ENCODE measurements at places on chromosomes 4 and X.

GRCh38 chr4:150960818-150961217 lies 54.3 kb downstream of the LRBA start:
- DNase-seq = no peak

GRCh38 chr4:3302173-3302785 lies 9.5 kb downstream of the RGS12 start:
- DNase-seq = peak; percentile 49

DNA sequence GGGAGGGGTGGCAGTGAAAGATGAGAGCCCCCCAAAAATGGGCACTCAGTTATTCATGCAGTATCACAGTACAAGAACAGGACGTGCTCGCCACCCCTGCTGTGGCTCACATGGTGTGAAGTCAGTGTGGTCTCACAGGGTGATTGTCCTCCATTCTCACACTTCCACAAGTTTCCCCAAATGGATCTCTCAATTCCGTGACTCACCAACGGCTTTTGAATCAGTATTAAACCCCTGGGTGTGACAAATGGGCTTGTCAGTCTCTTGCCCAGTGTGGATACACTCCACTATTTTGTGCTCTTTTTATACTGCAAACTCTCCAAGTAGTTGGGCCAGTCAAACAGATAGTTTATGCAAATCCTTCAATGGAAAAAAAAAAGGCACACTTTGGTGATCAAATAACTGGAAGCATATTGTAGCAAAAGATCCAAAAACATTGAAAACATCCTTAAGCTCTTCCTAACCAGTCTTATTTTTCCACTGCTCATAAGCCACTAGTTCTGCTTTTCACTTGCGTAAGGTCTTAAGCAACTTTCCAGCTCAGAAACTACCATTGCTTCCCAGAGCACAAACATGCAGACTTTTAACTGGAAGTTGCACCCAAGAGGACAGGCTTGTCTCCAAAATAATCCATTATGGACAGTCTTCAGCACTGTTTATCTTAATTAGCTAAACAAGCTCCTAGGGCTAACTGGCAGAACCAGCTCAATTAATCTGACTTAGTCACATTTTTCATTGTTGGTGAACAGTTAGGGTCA lies 365.7 kb downstream of the PPP3CA start:
- DNase-seq = no peak

- DNase-seq = no peak
These were observed 156.3 kb downstream of the CBR4 start for GRCh38 chr4:168853770-168854169.

DNA sequence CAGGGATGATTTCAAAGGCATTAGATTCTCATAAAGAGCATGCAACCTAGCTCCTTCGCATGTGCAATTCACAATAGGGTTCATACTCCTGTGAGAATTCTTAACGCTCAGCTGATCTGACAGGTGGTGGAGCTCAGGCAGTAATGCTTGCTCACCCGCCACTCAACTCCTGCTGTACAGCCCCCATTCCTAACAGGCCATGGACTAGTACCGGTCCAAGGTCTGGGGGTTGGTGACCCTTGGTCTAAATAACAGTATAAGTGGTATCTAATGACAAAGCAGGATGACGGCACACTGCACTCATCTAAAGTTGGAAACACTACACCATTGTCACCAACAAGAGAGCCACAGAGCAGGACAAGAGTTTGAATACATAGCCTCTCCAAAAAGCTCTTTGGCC lies 28.5 kb downstream of the ADGRA3 start:
- no peak for DNase-seq

DNA sequence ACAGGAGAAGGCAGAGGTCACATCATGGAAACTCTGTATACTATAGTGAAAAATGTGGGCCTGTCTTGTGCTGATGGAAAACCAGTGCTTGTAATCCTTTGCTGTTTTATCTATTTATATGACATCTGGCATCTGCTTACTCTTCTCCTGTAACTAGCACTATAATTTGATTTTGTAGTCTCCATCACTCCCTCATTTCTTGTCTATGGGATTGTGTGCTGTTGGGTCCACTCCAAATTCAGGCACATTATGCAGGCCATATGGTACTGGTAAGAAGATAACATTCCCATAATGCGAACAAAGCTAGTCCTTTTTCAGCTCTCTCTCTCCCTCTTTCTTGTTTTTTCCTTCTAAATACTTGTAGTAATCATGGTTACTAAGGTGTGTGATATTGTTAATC lies 581.2 kb upstream of the IGFBP7 start:
- no peak for DNase-seq

DNA sequence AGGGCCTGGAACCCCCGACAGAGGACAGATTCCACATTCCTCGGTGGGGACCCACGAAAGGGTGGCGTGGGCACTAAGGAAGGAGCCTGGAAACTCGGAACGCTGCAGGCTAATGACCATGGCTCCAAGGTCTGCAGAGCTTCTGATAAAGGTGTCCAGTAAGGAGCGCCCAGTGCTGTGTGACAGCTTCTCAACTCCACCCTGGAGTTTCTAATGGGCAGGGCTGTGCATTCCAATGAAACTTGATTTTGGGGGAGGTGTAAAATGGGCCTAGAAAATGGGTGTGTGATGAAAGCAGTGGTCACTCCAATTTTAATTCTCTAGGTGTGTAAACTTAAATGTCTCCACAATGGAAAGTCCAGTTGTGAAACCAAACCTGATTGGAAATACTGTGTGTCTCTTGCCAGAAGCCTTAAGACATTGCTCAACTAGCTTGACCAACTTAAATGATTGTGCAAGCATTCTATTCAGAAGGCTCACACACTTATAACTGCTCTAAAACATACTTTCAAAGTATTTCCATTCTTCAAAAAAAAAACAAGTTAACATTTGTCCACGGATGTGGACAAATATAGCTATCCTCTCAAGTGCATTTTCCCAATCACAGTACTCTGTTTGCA lies 52.1 kb downstream of the XAGE2 start:
- DNase-seq = no peak

DNA sequence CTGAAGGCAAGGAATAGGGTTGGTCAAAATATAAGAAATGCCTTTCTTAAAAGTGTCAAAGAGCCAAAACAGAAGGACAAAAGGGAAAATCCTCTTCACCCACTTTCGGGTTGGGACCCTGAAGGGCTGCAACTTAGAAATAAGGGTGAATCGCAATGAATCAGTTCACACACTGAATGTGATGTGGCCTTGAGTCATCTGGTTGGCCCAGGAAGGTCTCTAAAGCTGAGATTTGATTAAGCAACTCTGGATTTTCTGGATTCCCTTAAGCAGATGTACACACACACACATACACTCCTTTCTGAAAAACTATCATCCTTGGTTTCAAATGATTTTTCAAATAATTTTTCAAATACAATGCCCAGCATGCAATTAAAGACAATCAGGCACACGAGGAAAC lies 13.1 kb downstream of the TAB3 start:
- DNase-seq = no peak

DNA sequence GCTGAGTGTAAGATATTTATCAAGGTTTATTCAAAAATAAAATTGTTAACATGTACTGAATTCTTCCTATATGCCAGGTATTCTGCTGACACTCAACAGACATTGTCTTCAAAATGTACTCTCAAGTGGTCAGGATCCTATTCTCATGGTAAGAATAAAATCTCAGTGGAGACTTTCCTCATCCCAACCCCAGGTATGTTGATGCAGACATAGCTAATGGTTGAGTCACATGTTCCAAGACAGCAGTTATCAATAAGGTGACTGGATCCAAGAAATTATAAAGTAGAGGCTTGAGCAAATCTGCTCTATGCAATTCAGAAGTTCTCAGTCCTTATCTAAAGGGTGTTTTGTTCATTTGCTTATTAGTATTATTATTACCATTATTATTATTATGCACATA lies 115.2 kb upstream of the GABRA2 start:
- no peak for DNase-seq

GRCh38 chr4:38675146-38676121 lies 11.4 kb downstream of the KLF3 start:
- DNase-seq = peak; percentile 71

DNA sequence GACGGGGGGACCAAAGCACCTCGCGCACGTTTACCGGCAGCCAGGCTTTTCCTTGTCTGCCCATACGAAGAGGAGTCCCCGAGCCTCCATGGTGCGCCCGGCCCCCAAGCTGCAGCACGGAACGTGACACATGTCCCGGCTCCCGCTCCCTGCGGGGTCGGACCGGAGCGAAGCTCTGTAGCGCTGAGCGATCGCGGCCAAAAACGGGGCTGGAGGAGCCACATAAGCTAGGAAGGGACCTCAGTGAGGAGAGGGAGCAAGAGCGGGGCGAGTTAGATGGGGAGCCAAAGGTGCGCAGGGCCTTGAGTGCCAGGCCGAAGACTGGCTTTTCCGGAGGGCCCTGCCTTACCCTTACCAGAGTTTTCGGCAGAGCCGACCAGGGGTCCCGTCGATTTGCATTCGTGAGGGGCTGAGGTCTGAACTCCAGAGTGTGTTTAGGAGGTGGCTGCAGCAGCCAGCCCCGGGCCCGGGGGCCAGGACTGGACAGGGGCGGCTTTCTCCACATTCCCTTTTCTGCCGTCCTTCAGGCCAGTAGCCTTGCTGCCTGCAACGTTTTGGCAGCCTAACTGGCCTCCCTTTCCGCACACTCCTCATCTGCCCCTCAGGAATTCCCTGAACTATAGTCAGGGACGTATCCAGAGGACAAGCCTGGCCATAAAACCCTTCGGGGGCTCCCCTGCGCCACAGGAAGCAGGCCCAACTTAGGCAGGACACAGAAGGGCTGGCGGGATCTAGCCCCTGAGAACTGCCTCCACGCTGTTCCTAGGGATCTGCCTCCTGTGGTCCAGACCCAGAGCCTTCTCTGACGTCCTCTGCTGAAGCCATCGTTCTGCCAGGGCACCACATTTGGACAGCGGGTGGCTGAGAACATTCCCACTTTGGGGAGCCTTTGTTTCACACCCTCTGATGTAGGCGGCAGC lies 689 bp downstream of the SSR4 start:
- DNase-seq = no peak

DNA sequence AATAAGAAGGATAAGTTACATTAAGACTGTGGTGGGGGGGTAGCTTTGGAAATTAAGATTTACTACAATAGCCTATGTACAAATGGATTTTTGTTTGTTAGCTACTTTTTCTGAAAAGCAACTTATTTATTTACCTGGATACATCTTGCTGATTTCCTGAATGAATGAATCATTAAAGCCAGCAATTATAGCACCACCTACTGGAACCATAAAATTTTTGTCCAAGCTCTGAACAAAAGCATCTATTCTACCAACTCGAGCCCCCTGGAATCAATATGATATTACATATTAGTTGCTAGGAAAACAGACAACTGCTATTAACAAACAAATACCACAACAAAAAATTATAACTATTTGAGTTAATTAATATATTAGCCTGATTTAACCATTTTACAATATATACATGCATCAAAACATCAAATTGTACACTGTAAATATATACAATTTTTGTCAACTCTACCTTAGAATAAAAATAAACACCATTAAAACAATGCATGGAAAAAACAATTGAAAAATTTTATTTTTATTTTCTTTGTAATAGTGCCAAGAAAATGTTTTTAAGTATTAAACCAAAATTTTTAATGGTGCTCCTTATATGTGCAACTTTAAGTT lies 15.3 kb downstream of the SEPSECS start:
- DNase-seq = no peak

DNA sequence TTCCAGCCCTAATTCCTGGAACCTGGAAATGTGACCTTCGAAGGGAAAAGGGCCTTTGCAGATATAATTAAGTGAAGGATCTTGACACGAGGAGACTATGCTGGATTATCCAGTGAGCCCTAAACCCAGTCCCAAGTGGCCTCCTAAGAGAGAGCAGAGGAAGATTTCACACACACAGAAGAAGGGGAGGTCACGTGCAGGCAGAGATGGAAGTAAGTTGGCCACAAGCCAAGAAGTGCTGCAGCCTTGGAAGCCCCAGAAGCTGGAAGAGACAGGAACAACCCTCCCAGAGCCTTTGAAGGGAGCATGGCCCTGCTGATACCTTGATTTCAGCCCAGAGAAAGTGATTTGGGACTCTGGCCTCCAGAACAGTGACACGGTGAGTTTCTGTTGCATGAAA lies 51.9 kb downstream of the EVC2 start:
- DNase-seq = no peak

GRCh38 chr4:61485056-61485455 lies 284.9 kb downstream of the ADGRL3 start:
- DNase-seq = no peak

GRCh38 chr4:73423184-73423583 lies 12.8 kb upstream of the AFP start:
- no peak for DNase-seq

- DNase-seq = no peak
These were observed 1137.6 kb downstream of the C4orf33 start for GRCh38 chr4:130233377-130234047.

GRCh38 chr4:100450449-100450848 lies 67.4 kb downstream of the EMCN start:
- DNase-seq = no peak

GRCh38 chrX:40243755-40244515 lies 146.2 kb upstream of the BCOR start:
- DNase-seq = no peak

- DNase-seq = no peak
These were observed 4.5 kb downstream of the C1GALT1C1 start for GRCh38 chrX:120625371-120625770.

- DNase-seq = no peak
These were observed 118.3 kb upstream of the GABRA2 start for GRCh38 chr4:46508216-46508615.

GRCh38 chr4:61831987-61832386 lies 631.9 kb downstream of the ADGRL3 start:
- no peak for DNase-seq

GRCh38 chr4:6715704-6716017 lies 313 bp upstream of the BLOC1S4 start:
- no peak for DNase-seq

GRCh38 chr4:70533791-70534190 lies 15.4 kb downstream of the AMTN start:
- DNase-seq = no peak

- DNase-seq = no peak
These were observed 107.3 kb downstream of the PSAPL1 start for GRCh38 chr4:7327341-7327885.

- peak; percentile 14 for DNase-seq
These were observed 37.8 kb upstream of the SLC9A7 start for GRCh38 chrX:46796574-46797191.

DNA sequence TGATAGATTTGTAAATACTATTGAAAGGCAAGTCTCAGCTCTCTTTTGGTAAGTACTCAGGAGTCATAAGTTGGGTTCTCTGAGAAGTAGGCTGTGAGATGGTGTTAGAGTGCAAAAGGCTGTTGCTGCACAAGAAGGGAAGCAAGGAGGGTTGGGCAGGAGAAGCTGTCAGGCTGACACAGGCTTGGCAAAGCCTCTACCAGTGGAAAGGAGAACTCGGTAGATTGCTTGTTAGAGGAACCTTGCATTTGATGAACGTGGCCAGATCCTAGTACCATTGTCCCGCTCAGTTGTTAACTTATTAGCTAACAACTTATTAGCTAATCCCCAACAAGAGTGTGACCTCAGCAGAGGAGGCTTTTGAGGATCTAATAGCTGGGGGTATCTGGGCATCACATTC lies 449.3 kb upstream of the BOD1L1 start:
- no peak for DNase-seq

- no peak for DNase-seq
These were observed 36.0 kb upstream of the SORCS2 start for GRCh38 chr4:7156328-7156727.

- no peak for DNase-seq
These were observed 595.6 kb downstream of the RPA4 start for GRCh38 chrX:97479106-97479890.
